Bone marrow (tissue), 2 donors: ENCODE measurements at places on chromosomes 1 and 21.

GRCh38 chr1:24418898-24419628 is 3.5 kb downstream of the NIPAL3 start:
- peak; percentile 63 for DNase-seq

- peak; percentile 44 for DNase-seq
These were observed 103.4 kb upstream of the VAMP3 start for GRCh38 chr1:7667625-7668218.

DNA sequence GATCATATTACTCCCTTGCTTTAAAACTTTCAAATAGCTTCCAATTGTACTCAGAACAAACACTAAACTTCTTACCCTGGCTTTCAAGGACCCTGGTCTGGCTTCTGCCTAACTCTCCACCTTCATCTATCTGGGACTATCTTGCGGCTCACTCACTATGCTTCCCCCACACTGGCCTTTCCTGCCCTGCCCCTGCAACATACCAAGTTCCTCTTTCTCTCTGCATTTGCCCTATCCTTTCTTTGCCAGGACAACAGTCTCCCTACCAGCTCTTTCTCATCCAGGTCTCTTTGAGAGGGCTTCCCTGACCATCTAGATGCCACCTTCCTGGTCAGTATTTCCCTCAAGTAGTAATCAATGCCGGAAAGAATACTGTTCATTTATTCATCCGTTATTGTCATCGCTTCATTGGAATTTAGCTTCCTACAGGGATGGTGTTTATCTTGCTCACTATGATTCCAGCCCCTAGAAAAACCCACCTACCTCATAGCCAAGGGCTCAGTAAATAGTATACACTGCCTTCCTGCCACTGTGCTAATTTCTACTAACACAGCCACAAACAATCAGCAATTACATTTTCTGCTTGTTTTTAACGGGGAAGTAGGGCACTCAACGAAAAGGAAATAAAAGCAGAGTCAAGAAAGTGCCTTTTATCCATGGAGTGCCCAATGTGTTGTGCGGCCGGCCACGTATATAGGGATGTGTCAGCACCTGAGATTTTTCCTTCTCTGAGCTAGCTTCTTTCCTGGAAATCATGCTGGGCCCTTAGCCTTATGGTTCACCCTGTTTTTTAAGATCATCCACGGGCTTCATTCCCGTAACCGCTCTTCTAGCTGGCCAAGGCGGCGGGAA is 521 bp upstream of the CDC7 start:
- peak; percentile 13 for DNase-seq

DNA sequence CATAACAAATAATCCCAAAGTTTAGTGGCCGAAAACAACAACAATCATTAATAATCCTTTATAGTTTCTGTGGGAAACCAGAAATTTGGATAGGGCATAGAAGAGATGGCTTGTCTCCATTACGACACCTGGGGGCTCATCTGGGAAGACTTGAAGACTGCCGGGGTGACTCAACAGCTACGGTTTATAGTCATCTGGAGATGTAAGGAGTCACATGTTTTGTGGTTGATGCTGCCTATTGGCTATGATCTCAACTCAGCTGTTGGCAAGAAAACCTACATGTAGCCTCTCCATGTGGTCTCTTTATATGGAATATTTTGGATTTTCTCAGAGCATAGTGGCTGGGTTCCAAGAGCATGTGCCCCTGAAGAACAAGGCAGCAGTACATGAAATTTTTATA is 29.3 kb upstream of the TSPAN2 start:
- no peak for DNase-seq

DNA sequence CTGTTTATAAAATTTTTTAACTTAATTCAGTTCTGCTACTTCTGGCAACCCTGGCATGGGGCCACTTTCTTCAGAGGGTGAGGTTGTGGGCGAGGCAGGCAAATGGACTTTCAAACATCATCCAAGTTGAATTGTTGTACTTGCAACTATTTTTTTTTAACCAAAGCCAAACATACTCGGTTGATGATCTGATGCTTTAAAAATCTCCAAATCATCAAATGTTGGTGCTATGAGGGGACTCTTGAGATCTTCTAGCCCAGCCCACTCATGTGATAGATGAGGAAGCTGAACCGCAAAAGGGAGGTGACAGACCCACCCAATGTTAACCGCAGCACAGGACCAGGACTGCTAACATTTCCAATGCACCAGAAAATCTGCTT is 6.7 kb downstream of the SLC1A7 start:
- no peak for DNase-seq
